ENCODE measurements at places on chromosomes 11 and 22.

DNA sequence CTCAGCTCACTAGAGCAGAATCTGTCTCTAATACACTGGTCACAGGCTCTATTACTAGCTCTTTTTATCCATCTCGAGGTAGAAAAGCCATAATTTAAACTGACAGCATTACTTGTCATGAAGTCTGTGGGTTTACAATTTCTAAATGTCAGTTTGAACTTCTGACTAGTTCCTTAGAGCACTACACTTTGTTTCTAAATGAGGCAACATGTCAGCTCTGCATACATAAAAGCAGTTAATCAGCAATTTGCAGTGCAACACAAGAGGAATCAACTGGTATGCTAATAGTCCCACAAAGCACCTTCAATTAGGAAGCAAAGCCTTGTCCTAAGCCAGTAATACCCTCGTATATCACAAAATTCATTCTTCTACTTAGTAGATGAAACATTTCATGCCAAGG is 321.3 kb downstream of the TTC28 start:
- no peak for DNase-seq

DNA sequence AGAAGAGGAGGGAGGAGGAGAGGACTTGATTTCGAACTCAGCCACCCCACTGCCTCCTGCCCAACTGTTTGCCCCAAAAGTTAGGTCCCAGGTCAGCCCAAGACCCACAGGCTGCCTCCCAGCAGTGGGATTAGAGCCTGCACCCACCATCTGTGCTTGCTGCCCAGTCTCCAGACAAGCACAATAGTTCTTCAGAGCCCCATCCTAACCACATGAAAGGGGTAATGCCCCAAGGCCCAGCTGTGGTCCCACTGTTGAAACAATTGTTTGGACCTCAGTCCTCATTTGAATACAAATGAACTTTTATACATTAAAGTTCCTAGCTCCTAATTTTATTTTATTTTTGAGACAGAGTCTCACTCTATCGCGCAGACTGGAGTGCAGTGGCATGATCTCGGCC is 5.4 kb upstream of the VPS51 start:
- no peak for DNase-seq

GRCh38 chr11:110679323-110679975 is 32.8 kb downstream of the ARHGAP20 start:
- no peak for DNase-seq

- DNase-seq = no peak
Observed at GRCh38 chr11:112226831-112227401, 688 bp downstream of the PTS start.

DNA sequence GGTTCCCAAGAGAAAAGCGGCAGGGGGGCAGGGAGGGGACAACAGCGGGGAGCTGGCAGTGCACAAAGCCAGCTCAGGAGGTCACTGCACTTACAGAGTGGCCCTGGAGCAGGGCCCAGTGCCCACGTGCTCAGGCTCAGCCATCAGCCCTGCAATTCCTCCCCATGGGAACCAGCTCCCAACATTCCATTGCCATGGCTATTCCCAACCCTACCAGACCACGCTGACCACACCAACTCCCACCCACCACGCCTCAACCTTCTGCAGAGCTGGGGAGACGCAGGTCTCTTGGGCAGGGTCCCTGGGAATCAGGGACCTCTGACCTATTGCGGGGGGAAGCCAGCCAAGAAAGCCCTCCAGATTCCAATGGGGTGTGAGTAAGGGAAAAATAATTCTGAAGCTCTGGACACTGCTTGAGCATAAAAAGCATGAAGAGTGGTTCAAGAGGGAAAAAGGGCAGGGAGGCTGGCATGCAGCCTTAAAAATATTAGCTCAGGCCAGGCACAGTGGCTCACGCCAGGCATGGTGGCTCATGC is 38.3 kb upstream of the TFIP11 start:
- no peak for DNase-seq
